ENCODE measurements at places on chromosomes 16 and 17.

DNA sequence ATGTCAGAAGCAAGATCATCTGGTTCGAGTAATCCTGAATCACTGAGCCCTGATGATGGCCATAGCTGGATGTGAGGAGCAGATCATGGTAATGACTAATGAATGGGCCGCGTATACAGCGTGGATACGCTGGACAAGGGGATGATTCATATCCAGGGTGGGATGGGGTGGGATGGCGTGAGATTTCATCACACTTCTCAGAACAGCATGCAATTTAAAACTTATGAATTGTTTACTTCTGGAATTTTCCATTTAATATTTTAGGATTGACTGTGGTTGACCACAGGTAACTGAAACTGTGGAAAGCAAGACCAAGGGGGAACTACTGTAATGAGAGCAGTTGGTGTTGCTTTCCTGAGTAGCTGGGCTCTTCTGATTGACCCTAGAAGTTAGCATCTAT lies 225.5 kb downstream of the STX8 start:
- DNase-seq = no peak
- H3K36me3 ChIP-seq = no peaks in the 10 kb centered on the region
- no peaks in the 10 kb centered on the region for H3K27me3 ChIP-seq
- no peaks in the 10 kb centered on the region for H3K4me1 ChIP-seq
- peak overlapping the region; percentile 29 for H3K27ac ChIP-seq

DNA sequence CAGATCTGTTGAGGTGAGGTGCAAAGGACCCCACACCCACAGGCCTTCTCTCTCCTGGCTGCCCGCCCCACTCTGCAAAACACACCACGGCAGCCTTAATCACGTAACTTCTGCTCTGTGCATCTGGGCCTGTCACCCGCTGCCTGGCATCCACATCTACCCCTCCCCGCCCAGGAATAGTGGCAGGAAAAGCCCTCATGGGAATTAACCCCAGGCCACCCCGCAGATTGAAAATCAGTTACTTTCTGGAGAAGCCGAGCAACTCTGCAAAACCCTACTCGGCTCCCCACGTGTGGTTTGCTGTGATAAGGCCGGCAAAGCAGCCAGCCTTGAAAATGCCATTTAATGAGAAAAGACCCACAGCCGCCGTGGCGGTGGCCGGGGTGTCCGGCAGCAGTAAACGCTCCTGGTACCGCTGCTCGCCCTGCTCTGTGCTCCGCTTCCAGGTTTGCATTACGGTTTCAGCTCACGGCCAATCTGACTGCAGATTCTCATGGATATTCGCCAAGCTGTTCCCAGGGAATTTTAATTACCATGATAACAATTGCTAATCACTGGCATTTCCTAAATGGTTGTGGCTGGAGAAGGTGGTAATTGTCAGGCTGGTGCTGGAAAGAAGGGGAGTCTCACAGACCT lies 78.0 kb upstream of the DOC2B start:
- DNase-seq = no peak
- H3K27me3 ChIP-seq = no peaks in the 10 kb centered on the region
- peaks cover 45% of the 10 kb centered on the region for H3K36me3 ChIP-seq
- no peak overlapping the region for H3K27ac ChIP-seq
- no peaks in the 10 kb centered on the region for H3K4me1 ChIP-seq

- peaks cover 10% of the 10 kb centered on the region for H3K4me1 ChIP-seq
- DNase-seq = no peak
- no peak overlapping the region for H3K27ac ChIP-seq
- H3K4me3 ChIP-seq = no peak overlapping the region
- peaks cover 3% of the 10 kb centered on the region for H3K27me3 ChIP-seq
Measured at GRCh38 chr17:80126449-80126715, 20.5 kb downstream of the EIF4A3 start.

DNA sequence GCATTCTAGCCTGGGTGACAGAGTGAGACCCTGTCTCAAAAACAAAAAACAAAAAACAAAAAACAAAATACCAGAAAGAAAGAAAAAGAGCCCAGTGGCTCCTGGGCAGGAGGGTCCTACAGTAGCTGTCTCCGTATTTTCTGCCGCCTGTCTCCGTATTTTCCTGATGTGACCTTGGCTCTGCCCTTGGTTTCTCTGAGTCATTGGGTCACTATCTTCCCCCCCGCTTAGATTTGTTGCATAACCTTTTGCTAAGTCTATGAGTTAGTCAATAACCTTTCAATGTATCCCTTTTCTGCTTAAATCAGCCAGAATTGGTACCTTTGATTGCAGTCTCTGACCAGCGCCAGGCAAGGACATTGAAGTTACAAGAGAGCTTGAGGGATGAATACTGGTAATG lies 36.9 kb downstream of the MIS12 start:
- peaks cover under 1% of the 10 kb centered on the region for H3K27me3 ChIP-seq
- H3K4me3 ChIP-seq = no peak overlapping the region
- H3K36me3 ChIP-seq = no peaks in the 10 kb centered on the region
- H3K4me1 ChIP-seq = peaks cover 8% of the 10 kb centered on the region
